Thyroid gland (tissue), 4 donors: ENCODE measurements at places on chromosomes 16 and 17. TPM values are rescaled to one million over a fixed set of nuclear protein-coding genes. Genes with fewer than 3 reads are reported as not detected.

DNA sequence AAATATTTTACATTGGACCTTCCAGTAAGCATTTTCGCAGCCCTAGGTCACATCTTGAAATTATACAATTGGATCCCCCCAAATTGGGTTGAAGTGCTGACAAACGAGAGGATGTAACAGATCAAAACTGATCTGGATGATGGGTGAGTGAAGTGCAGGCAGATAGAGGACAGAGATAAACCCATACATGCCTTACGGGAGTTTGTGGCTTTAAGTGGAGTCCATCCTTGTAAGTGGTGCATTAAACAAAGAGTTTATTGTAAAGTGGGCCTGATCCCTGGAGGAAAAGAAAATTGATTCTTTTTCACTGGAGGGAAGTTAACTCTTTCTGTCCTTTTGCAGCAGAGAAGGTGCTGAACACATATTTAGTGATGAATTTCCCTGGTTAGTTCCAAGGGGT, 39.0 kb upstream of the KCNJ2 start:
- H3K27ac ChIP-seq: no peak overlapping the region
- H3K4me3 ChIP-seq: no peak overlapping the region
- peaks cover 15% of the 10 kb centered on the region for H3K36me3 ChIP-seq
- no peaks in the 10 kb centered on the region for H3K27me3 ChIP-seq
- no peaks in the 10 kb centered on the region for H3K4me1 ChIP-seq

GRCh38 chr17:51155416-51155815, 2.1 kb downstream of the NME1 start:
- H3K27ac ChIP-seq: no peak overlapping the region
- DNase-seq: no peak
- H3K4me1 ChIP-seq: peaks cover 14% of the 10 kb centered on the region

- peaks cover 17% of the 10 kb centered on the region for H3K36me3 ChIP-seq
- no peaks in the 10 kb centered on the region for H3K27me3 ChIP-seq
- DNase-seq: no peak
- H3K4me1 ChIP-seq: no peaks in the 10 kb centered on the region
- no peak overlapping the region for H3K4me3 ChIP-seq
These were observed 35.2 kb upstream of the CAPN15 start for GRCh38 chr16:492211-492875.

DNA sequence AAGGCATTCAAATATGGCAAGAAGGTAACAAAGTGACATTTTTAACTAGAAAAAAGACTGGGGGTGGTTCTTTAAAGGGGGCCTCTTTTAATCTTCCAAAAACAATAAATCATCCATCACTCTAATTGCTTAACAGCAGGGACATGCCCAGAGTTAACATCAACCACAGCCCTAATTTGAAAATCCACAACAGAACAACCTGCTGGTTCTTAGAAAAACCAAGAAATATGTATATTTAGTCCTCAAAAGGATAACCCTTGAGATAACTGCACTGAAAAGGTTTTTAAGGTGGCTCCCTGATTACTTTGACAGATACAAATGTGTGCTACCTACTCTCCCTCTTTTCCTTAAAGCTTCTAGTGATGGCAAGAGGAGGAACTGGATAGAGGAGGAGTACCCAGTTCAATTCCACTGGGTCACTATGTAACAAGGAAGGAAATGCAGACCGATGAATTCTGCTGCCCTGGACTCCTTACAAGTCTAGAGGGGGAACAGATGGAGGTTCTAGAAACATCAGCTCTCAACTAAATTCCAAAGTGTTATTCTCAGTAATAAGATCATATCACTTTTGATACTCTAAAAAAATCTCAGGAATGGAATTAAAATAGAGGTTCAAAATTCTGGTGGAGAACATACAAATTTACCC, 54.3 kb downstream of the N4BP1 start:
- no peak for DNase-seq
- no peak overlapping the region for H3K4me3 ChIP-seq
- peaks cover 9% of the 10 kb centered on the region for H3K4me1 ChIP-seq
- no peak overlapping the region for H3K27ac ChIP-seq
- no peaks in the 10 kb centered on the region for H3K36me3 ChIP-seq

GRCh38 chr16:8729779-8730334, 55.4 kb downstream of the ABAT start:
- no peak overlapping the region for H3K4me3 ChIP-seq
- DNase-seq: no peak
- H3K27me3 ChIP-seq: no peaks in the 10 kb centered on the region
- H3K27ac ChIP-seq: no peak overlapping the region

The KRT40 gene
- not detected for total RNA-seq
